ENCODE measurements at places on chromosomes 6 and 20.

DNA sequence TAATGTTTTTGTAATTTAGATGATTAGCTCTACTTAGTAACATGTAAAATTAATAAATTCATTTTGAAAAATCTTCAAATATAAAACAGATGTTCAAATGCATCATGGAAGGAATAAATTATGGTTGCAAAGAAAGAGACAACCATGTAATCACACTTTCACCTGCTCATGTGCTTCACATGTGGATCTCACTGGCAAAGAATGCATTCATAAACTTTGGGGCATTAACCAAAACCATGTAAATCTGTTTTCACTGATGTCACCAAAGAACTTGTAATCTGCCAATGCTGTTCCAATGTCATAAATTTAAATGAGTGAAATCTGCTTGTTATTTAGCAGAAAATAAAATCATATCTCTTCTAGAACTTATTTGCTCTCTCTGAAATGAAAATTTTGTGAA, 142.7 kb downstream of the TENT5A start:
- no peak for DNase-seq

GRCh38 chr6:90678049-90678779, 91.3 kb upstream of the MAP3K7 start:
- no peak for DNase-seq

- no peak for DNase-seq
Observed at GRCh38 chr6:27502508-27503435, 29.9 kb upstream of the ZNF184 start.

DNA sequence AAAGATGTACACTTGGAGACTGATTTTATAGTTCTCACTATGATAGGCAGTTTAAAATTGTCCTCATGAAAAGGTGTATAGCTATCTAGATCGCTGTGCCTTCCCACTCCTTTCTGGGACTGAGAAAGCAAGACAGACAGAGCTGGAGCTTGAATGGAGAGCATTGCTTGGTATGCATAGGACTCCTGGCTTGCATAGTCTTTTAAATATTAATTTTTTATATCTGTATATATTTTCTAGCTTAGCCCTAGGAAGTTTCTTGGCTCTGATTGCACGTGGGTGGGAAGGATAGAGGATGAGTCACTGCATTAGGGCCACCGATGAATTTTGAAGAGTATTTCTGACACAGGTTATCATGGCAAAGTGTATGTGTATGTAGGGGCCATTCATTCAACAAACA, 150.0 kb upstream of the SPACA1 start:
- DNase-seq, result no peak

GRCh38 chr6:95629551-95629950, 52.2 kb downstream of the MANEA start:
- DNase-seq, result no peak

- DNase-seq, result no peak
Observed at GRCh38 chr20:32132911-32133549, 23.5 kb downstream of the TM9SF4 start.

DNA sequence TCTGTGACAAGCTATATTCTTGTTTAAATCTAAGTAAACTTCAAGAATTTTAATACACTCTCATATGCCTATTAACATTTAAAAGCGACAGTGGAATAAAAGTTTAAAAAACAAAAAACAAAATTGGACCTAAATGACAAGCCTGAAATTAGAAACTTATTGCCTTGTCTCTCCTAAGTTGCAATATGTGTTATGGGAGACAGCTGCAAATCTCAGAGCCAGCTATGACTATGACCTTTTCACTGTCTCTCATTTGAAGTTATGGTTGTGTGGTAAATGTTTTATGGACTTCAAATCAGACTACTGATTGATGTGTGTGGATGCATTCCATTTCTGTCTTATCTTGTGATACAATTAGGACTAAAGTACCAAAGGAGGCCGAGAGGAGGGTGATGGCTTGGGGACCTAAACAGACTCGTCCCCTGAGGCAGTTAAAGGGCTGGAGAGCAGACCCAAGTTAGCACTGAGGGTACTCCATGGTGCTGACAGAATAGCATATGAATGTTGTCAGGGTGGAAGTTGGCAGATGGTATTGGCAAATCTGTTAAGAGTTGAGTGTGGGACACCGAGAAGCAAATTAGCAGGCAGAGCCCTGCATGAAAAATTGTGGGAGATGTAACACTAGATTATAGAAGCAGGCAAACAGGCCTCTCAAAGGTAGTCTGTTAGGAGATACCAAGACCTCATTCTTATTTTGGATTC, 930.1 kb upstream of the MAN1A1 start:
- DNase-seq, result no peak

DNA sequence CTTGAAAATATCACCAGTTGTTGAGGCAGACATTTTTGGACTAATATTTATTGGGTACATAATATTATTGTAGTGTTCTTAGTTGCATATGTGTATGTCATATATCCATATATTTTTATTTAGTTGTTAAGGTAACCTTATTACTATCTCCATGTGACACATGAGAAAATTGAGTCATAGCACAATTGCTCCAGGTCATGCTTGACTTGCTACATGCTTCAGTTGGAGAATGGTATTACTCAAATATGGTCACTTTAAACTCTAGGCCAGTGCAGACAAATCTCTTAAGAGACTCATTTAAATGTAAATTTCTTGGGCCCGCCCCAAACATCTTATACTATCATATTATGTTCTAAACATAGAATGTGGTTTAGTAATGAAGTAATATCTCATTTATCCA, 246.1 kb downstream of the RIMS1 start:
- no peak for DNase-seq

- DNase-seq, result no peak
Observed at GRCh38 chr6:157282284-157282683, 41.0 kb downstream of the TMEM242 start.

DNA sequence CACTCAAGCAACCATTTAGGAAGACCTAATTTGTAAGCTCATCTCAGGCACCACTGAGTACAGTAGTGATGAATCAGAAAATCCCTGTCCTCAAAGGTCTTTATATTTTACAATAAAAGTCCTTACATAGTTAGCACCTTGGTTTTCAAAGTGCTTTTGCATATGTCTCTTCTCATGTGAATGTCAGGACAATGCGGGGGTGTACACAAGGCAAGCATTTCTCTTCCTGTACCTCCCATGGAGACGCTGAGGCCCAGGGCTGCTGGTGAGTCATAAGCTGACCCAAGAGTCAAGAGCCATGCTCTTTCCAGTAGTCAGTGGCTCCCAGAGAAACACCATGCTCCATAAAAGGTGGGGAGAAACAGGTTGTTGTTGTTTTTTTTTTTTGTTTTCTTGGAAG, 174.0 kb downstream of the GJA10 start:
- DNase-seq, result no peak

- DNase-seq, result no peak
Observed at GRCh38 chr20:24723647-24724352, 225.3 kb upstream of the CST7 start.

DNA sequence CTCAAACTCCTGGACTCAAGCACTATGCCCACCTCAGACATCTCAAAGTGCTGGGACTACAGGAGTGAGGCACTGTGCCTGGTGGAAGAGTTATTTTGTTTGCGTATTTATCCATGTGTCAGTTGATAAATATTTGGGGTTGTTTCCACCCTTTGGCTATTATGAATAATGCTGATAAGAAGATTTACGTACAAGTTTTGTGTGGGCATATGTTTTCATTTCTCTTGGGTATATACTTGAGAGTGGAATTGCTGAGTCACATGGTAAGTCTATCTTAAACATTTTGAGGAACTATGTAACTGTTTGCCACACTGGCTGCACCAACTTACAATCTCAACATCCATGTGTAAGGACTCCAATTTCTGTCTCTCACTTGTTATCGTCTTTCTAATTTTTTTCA, 200.3 kb downstream of the RNGTT start:
- DNase-seq, result no peak

DNA sequence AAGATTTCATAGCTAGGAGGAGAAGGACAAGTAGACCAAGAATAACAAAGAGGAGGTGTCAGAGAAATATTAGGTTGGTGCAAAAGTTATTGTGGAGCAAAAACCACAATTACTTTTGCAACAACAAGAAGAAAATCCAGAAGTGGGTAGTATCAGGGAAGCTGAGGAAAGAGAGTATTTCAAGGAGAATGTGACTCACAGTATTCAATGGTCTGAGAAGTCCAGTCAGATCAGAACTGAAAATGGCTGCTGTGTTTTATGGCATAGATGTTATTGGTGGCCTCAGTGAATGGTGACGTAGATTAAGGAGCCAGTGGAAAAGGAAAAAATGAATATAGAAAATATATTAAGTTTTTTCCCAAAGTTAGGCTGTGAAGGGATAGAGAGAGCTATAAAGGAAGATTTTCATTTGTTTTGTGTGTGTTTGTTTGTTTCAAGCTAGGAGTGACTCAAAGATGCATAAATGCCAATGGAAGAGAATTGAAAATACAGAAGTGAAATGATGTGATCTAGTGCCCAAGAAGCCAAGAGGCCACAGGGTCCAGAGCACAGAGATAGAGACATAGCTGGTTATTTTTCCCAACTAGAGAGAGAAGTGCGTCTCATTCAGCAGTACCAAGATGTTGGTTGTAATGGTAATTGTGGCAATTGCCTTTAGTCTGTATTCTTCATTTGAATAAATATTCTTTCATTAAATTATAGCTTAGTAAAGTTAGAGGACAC, 112.8 kb downstream of the ADTRP start:
- DNase-seq, result no peak

DNA sequence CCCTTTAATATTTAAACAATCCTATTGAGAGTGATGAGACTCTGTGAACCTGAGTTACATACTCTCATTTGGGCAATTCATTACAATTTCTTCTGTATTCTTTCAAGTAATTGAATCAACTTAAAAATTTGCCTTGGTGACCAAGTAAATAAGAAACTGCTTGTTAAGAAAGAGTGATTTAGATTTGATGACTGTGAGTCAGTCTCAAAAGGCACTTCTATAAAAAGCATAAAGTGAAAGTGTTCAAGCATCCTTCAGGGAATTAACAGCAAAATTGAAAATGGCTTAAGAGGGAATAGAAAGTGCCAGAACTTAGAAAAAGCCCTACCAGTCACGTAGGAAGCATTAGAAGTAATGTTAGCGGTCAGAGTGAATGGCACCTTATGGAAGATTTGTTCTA, 654.7 kb downstream of the EPM2A start:
- no peak for DNase-seq

DNA sequence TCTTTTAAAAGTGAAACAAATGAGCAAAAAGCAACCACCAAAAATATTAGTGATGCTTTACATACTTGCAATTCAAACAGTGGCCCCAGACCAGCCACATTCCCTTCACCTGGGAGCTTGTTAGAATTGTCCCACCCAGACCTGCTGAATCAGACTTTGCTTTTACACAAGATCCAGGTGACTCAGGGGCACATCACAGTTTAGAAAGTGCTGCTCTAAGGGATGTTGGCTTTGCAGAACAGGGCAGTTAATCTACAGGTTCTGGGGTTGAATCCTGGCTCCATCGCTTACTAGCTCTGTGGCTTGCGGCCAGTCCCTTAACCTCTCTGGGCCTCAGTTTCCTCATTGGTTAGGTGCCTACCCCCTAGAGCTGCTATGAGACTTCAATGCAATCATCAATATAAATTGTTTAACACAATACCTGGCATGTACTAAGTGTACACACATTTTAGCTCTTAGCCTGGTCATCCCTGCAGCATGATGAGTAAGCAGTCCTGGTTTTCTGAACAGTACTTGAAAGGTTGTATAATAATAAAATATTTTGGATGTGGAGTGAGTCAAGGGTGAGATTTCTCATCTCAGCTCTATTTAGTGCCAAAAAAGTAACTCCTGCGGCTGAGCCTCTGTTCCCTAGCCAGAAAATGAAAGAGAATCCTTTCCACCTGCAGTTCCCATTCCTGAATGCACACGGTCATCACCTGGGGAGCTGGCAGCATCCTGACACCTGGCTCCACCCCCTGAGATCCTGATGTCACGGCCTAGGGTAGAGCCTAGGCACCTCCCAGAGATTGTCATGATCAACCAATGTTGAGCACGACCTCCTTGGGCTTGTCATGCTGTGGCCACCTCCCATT, 162.7 kb downstream of the ANKRD60 start:
- DNase-seq, result no peak

DNA sequence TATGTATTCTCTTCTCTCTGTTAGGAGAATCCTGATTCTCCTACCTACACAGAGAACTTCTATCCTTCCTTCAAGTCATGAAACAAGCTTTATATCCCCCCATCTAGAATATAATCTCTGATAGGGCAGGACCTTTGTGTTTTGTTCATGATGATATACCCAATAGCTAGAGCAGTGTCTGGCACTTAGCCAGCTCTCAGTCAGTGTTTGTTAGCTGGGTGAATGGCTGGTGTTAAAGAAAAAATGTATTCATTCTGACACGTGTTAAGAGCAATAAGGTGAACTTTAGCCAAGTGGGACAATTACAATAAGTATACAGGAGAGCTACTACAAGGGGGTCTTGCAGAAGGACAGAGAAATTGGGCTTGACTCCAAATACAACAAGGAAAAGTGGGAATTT, 34.3 kb upstream of the TNFRSF21 start:
- DNase-seq, result no peak

DNA sequence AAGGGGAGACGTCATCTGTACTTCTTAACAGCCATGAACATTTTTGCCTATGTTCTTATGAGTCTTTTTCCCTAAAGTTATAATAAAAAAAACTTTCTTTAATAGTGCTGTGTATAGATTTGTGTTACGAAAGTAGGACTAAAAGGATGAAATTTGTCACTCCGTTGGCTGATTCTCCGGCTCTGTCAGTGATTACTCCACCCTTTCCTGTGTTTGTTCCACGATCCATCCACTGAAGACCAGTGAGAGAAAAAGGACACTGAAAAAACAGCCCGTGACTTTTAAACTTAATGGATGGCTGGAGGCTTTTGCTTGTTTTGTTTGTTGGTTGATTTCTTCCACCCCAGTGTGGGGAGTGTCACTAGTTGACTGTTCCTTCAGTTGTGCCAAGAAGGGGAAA, 232.0 kb upstream of the NOX3 start:
- no peak for DNase-seq

- DNase-seq, result no peak
Observed at GRCh38 chr20:44154521-44155001, 32.4 kb downstream of the JPH2 start.

GRCh38 chr6:19865178-19865577, 28.0 kb downstream of the ID4 start:
- DNase-seq, result no peak

- DNase-seq, result no peak
Observed at GRCh38 chr6:42007286-42008137, 42.8 kb upstream of the TAF8 start.

GRCh38 chr6:1535295-1535694, 74.4 kb upstream of the FOXC1 start:
- no peak for DNase-seq
